Activated CD4-positive, alpha-beta T cell treated with anti-CD3 and anti-CD28 coated beads, Interleukin-2, amount 50 U/mL, for 4 hours (primary cell): ENCODE measurements at places on chromosomes 5 and 9.

DNA sequence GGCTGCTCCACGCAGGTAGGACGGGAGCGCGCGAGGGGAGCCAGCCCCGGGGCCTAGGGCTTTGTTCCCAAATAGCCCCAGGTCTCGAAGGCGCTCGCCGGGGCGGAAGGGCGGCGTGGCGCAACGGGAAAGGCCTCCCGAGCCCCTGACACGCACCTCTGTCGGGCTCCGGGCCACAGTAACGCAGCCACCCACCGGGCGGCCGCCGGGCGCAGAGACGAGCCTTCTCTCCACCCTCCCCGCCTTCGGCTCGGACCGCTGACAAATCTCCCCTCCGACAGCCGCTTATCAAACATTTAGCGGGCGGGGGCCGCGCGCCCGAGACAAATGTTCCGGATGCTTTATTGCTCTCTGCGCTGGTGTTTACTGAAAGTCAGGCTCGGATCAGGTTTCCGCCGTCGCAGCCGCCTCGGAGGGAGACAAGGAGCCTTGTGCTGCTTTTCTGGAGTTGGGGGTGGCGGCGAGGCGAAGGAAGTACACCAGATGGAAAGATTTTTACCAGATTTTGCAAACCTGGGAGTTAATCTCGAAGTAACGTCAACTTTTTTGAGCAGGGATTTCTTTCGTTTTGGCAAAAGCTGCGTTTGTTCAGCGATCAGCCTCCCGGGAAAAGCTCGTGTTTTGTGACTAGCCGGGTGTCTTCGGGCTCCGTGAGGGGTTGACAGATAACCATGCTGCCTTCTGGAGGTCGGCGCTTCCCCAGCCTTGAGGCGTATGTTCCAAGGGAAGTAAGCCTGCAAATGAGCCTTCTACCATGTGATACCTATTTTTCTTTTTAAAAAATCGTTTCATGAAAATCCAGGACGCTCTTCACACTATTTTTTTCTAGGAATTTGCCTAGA is 950 bp downstream of the RGMB start:
- peak; percentile 42 for DNase-seq

DNA sequence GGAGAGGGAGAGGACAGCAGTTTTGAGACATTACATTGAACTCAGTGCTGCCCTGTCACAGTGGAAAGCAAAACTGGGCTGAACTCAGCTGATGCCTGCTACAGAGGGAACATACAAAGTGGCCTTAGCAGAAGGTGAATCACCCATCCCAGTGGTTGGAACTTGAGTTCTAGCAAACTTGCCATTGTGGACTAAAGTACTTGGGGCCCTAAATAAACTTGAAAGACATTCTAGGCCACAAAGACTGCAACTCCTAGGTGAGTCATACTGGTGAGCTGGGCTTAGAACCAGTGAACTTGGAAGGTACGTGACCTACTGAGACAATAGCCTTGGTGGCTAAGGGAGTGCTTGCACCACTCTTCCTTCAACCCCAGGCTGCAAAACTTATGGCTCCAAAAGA is 155.7 kb upstream of the RIOK2 start:
- no peak for DNase-seq

GRCh38 chr5:57189515-57189914 is 15.7 kb downstream of the GPBP1 start:
- DNase-seq: no peak

DNA sequence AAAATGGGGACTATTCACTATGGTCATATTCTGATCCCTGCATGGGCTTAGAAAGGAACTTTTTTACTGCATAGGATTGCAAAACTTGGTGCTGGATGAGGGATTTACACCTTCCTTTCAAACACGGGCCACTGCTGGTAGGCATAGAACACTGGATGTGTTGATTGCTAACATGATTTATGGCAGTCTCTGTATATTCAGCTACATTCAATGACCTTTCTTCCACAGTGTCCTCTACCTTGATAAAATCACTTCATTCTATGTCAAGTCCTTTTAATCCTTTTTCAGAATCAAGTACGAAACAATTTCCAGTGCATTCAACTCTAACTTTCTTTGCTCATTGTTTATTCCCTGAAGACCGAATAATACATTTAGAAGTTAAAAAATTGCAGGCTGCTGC is 91.9 kb upstream of the ATG10 start:
- no peak for DNase-seq

DNA sequence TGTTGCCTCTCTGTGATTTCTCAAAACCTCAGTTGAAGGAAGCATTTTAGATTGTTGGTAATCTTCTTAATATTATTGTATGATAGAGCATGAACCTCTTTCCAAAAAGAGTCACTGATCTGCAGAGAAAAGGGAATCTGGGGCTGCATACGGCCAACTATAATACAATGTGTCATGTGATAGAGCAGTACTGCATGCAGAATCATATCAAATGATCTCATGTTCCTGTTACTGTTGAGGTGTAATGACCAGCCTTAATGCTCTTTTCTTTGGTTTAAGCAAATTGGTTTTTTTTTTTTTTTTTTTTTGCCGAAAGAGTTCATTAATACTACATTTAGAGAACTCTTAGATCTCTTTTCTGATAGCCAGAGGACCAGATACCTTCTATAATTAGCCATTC is 12.9 kb upstream of the MSMP start:
- DNase-seq: no peak

DNA sequence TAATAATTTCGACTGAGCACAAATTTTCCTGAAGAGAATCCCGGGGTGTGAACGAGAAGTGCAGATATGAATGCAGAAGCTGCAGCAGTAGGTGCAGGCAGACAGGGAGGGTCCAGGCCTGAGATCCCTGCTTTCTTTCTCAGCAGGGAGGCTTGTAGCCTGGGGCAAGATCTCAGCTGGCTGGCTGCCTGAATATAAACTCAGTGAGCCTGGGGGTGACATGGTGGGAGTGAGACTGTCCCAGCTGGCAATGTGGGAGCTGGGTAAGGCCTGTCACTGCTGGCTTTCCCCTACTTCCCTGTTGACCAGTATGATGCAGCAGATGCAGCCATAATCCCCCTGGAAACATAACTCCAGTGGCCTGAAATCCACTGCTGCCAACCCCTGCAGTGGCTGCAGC is 325.2 kb downstream of the CETN3 start:
- DNase-seq: no peak

GRCh38 chr5:43290726-43291125 is 22.5 kb downstream of the HMGCS1 start:
- no peak for DNase-seq

DNA sequence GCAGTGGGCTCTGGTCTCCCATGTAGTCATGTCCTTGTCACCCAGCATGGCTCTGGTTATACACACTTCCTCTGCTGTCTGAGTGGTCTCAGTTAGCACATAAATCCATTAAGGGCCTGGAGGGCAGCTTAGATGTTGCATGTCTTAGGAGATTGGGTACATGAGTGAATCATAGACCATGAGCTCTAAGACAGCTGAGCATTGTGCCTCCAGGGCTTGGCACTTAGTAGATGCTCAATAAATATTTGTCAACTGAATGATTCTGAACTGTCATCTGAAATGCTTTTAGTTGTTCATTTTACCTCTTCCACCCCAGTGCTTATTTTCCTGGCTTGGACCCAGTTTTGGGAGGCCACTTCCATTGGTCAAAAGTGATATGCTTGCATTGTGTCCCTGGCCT is 135.6 kb downstream of the BOD1 start:
- DNase-seq: no peak

DNA sequence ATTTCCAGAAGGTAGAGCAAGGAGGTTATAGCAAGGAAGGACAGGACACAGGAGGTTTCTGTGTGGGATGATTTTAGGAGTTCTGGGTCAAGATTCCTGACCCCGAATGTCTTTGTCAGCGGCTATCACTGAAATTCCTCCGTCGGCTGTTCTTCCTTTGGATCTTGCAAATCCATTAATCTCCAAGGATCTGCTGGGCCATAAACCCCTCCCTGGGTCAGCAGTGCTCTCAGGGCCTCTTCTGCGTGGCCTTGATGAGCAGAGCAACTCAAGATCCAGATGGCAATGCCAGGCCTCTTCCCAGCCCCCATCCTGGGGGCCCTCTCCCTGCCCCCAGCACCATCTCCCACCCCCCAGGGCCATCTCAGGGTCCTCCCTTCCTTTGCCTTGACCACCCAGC is 16.3 kb upstream of the COL27A1 start:
- DNase-seq: no peak

DNA sequence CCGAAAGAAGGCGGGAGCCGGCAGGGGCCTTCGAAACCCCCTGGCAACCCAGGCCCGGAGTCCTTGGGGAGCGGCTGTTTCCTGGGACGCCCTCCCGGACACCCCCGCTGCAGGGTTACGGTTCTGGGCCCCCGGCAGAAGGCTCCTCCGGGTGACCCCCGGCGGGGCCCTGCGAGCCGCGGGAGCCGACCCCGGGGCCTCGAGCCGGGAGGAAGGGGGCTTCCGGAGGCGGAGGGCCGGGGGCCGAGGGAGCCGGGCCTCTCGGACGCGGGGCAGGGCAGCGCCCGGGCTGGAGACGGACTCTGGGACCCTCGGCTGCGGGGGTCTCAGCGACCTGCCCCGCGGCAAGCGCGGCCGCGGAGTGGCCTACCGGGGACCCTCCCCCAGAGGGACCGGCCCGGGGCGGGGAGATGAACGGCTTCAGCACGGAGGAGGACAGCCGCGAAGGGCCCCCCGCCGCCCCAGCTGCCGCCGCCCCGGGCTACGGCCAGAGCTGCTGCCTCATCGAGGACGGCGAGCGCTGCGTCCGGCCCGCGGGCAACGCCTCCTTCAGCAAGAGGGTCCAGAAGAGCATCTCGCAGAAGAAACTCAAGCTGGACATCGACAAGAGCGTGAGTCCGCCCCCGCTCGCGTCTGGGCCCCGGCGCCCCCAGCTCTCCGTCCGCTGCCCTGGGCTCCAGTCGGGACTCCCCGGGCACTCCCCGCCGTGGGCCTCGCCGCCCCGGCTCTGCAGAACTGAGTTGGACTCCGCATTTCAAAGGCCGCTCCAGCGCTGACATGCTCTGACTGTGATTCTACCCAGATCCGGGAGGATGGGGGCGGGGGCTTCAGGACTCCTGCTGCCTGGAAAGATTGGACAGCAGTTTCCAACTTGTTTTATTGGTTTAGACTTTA is 645 bp downstream of the SAP30L start:
- peak; percentile 27 for DNase-seq

- no peak for DNase-seq
Observed at GRCh38 chr5:126189862-126190261, 233.3 kb upstream of the GRAMD2B start.

DNA sequence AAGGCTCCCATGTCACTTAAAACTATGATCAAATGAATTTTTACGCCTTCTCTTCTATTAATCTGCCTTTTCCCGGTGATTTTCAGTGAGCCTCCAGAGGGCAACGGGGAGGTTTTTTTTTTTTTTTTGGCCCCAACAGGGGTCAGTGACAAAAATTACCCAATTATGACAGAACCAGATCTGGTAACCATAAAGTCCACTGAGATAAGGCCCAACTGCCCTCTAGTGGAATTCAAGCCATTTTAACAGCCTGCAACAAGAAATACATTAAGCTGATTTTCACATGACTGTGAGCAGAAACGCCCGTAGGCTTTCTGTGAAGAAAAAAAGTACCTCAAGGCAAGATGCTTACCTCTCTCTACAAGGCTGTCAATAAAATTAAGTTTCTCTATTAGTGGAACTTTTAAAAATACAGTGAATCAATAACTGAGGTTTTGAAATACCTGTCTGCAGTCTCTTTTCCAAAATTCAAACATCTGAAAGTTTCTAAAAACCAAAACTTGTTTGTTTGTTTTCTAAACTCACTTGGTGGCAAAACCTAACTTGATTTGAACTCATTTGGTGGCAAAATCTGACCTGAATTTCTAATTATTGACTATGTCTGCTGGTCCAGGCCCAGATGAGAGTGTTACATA is 49.7 kb upstream of the FST start:
- DNase-seq: no peak

- no peak for DNase-seq
Observed at GRCh38 chr9:127369428-127369827, 27.5 kb upstream of the SLC2A8 start.

DNA sequence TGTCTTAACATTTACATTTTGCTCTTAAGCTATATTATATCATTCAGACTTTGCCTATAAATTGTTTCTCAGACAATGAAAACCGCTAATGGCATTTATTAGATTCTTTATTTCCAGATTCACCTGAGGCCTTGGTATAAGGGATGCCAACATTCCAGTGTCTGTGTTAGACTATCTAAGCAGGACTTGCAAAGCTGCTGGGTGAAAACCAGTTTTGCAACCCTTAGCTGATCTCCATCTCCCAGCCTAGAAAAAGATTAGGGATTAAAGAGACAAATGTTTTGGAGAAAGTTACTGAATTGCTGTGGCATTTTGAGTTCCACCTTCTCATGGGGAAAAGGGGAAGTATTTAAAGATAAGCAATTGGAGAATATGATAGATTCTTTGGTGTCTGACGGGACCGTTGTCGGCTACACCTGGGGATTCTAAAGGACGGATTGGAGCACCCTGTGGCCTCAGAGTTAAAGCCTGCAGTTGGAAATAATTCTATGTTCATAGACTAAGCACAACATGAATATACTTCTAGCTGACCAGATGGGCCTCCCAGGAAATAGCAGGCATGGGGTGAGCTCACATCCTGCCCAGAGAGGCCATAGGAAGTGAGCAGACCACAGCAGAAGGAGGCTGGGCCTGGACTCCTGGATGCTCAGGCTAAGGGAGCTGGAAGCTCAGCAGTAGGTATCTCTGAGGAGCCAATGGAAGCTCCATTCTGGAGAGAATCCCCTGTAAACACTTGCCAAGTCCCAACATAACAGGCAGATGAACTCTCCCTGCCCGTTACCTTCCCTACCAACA is 21.8 kb downstream of the ENTREP1 start:
- DNase-seq: no peak

- no peak for DNase-seq
Observed at GRCh38 chr5:133358271-133358670, 254.1 kb downstream of the FSTL4 start.

DNA sequence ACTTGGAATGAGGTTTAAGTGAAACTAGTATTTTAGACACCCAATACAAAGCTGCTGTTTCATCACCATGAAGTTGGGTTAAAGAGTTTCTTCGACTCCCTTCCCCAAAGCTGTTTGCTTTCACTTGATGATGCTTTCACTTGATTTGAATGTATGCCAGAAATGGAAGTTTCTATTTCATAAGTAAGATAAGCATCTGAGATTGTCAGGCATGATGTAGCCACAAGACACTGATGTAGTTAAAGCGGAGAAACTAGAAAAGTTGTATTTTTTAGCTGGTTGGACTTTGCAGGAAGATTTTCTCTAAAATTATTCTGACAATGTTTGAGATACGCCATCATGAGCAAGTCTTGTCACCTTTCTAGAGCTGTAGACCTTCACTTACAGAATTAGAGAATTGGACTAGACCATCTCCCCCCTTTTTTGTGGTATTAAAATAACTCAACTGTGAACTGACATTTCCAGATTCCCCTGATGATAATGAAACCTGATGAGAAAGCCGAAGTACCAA is 20.0 kb downstream of the MOCS2 start:
- no peak for DNase-seq

- no peak for DNase-seq
Observed at GRCh38 chr5:8842971-8843551, 702.8 kb downstream of the SEMA5A start.

GRCh38 chr5:80300125-80300524 is 19.7 kb upstream of the SPZ1 start:
- DNase-seq: no peak

GRCh38 chr5:82424211-82424610 is 146.1 kb upstream of the RPS23 start:
- no peak for DNase-seq
